ENCODE measurements at places on chromosomes 5 and 9. TPM values are rescaled to one million over a fixed set of nuclear protein-coding genes. Genes with fewer than 3 reads are reported as not detected.

- DNase-seq, result no peak
These were observed 33.2 kb downstream of the DIAPH1 start for GRCh38 chr5:141585594-141585993.

GRCh38 chr5:94613583-94613982 lies 4.8 kb downstream of the KIAA0825 start:
- no peak for DNase-seq

GRCh38 chr5:82622711-82623514 lies 344.8 kb upstream of the RPS23 start:
- no peak for DNase-seq

Gene PDE6A
- total RNA-seq, result not detected

DNA sequence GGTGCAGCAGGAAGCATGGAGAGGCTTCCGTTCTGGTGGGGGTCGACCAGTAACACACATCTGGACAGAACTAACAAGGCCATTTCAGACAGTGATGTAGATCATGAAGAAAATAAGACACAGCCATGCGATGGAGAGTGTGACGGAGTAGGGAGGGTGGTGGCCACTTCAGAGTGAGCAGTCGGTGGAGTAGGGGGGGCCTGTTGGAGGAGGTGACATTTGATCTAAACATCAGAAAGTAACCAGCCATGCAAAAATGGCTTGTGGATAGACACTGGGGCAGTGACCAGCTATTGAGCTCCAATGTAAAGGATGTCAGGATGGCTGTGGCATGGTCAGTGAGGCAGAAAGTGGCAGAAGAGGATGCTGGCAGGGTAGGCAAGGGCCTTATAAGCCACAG lies 65.9 kb downstream of the PPARGC1B start:
- DNase-seq, result no peak

- no peak for DNase-seq
These were observed 161.9 kb downstream of the CDH6 start for GRCh38 chr5:31355337-31355736.

- no peak for DNase-seq
These were observed 25.4 kb upstream of the DCP2 start for GRCh38 chr5:112951124-112951702.

- DNase-seq, result no peak
These were observed 158.0 kb downstream of the DEPDC1B start for GRCh38 chr5:60541980-60542379.

DNA sequence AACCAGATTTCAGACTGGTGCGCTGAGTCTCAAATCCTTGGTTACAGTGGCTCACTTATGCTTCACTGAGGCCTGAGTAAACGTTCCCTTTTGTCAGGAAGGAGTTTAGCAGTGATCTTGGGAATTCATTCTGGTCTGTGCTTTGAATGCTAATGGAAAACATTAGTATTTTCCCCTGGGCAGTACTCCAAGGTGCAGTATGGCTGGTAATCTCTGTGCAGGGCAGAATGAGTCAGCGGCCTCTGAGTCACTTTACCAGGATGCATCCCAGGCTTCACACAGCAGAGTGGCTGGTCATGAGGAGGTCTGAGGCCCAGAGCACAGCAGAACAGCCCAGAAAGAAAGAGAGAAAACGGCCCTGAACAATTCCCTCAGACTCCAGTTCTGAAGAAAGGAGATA lies 54.0 kb downstream of the PCA3 start:
- DNase-seq, result no peak

Gene CLIC3
- 5.5 TPM for total RNA-seq

GRCh38 chr5:33969572-33970452 lies 14.7 kb downstream of the SLC45A2 start:
- DNase-seq, result no peak

DNA sequence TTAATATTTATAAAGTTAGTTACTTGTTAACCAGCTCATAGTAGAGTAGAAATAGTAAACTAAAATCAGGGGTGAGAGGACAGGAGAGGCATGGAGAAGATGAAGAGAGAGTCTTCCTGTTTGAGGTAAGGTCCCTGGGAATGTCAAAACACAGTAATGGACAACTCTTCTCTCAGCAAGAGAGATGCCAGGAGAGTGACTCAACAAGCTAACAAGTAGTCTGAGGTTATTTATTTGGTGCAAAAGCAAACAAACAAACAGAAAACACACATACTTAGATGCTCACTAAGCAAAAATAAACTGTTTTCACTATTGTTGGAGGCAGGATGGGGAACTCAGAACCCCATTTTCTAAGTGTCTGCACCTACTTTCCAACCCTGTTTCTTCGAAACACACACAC lies 333.2 kb upstream of the RFX3 start:
- DNase-seq, result no peak

Gene TXNDC8
- not detected for total RNA-seq

DNA sequence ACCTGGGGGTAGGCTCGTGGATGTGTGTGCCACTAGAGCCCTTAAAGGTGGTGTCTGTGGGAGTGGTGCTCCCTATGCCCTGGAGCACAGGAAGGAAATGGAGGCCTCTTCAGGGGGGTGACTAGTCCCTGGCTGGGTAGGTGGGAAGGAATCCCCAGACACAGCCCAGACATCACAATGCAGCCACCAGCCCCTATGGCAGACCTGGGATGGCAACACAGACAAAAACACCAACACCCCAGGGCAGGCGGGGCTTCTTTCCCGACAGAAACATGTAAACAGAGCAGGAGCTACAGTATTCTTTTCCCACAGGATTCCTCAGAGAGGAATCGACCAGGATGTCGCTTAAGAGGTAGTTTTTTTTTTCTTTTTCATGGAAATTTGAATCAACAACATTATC lies 10.4 kb upstream of the NR5A1 start:
- no peak for DNase-seq

- no peak for DNase-seq
These were observed 401.3 kb downstream of the ENC1 start for GRCh38 chr5:74239261-74239660.

Gene PDCD1LG2
- total RNA-seq, result 29.3 TPM

GRCh38 chr5:67149057-67149950 lies 47.3 kb downstream of the CD180 start:
- DNase-seq, result no peak

GRCh38 chr9:120619751-120620655 lies 40.0 kb upstream of the CDK5RAP2 start:
- no peak for DNase-seq

Gene MSX2
- 3.2 TPM for total RNA-seq

Gene CTNND2
- 25.0 TPM for total RNA-seq

DNA sequence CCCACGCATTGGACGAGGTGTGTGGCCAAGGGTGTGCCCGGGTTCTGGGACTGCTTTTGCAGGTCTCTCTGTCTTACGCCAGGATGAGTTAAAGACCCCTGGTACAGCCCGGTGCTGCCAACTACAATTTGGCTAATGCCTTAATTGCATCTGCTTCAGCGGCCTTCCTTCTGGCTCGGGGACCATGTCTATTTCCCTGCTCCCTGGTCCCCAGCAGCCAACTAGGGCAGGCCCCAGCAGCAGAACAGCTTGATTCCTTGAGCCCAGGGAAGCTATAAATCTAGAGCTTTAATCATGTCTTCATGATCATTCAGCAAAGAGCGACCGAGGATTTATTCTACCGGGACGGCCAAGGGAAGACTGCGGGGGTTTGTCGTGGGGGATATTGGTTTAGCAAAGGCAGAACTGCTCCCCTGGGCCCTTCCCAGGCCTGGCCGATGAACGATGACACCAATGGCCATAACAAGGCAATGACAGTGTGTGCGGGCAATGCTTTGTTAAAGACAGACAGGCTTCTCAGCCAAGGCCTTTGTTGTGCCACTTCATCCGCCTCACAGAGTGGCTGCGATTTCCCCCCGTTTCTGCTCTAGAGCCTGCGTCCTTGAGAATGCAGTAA lies 51.4 kb downstream of the CFAP77 start:
- no peak for DNase-seq

- DNase-seq, result peak; percentile 96
These were observed at the start of gene MAPK9 for GRCh38 chr5:180291943-180292831. TSS of gene MAPK9 (minus strand) at chr5:180292083. CDS start at chr5:180280561, 11,522 bp downstream.

Gene MLANA
- total RNA-seq, result not detected

GRCh38 chr9:84057662-84058061 lies 77.1 kb downstream of the RMI1 start:
- no peak for DNase-seq

GRCh38 chr5:50856401-50857119 lies 190.1 kb downstream of the PARP8 start:
- no peak for DNase-seq

Gene COL15A1
- 3.5 TPM for total RNA-seq

Gene ACSL6
- 18.4 TPM for total RNA-seq

Gene PIK3R1
- total RNA-seq, result 118 TPM

Gene TAL2
- not detected for total RNA-seq

Gene IL5
- total RNA-seq, result not detected

Gene TERT
- total RNA-seq, result 1.2 TPM

DNA sequence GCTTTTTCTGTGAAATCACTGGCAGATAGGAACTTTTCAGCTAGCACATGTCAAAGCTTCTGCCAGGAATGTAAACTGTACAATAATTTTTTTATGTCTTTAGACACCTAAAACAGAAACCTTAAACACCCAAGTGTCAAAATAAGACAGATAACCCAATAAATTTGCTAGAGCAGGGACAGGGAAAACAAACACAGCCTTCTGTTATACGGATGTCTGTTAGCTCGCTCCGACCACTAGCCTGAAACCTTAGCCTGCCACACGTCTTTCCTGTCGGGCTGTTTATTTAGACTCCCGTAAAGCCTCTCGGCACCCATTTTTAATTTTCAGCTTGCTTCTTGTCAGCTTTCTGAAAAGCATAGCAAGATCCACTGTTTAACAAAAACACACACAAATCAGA lies 355.4 kb upstream of the SLC24A2 start:
- no peak for DNase-seq

- DNase-seq, result peak; percentile 97
These were observed 18.3 kb upstream of the PHYHD1 start for GRCh38 chr9:128902351-128903078.

Gene SPATA31A3
- not detected for total RNA-seq

DNA sequence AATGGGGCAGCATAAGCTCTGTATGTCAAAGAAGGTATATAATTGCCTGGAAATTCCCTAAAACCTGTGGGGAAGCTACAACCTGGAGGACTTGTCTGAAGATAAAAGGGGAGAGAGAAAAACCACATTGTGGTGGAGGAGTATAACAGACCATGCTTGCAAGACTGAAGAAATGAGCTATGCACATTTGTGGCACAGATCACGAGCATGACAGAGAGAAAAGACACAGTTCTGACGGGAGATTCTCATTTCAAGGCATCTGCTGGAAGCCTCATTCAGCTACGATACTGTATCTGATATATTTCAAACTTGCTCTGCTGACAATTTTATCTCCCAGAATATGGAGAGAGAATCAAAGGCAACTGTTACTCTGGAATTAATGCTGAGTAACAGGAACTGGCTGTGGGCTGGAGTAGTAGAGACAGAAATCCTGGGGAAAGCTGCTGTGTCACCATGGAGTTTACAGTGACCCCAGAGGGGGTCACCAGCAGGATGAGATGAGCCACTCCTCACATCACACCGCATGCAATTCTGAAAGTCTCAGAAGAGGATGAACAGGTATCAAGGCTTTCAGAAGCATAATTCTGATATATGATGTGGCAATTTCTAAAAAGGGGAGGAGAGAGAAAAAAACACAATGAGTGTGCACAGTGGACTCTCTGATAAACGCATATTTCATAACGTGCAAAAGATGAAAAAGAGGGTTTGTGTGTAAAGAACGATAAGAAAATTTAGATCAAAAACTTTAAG lies 528.8 kb downstream of the IRX1 start:
- no peak for DNase-seq

GRCh38 chr9:99114049-99114440 lies 9.1 kb downstream of the TGFBR1 start:
- DNase-seq, result no peak

- DNase-seq, result no peak
These were observed 18.6 kb downstream of the EQTN start for GRCh38 chr9:27278374-27278773.

DNA sequence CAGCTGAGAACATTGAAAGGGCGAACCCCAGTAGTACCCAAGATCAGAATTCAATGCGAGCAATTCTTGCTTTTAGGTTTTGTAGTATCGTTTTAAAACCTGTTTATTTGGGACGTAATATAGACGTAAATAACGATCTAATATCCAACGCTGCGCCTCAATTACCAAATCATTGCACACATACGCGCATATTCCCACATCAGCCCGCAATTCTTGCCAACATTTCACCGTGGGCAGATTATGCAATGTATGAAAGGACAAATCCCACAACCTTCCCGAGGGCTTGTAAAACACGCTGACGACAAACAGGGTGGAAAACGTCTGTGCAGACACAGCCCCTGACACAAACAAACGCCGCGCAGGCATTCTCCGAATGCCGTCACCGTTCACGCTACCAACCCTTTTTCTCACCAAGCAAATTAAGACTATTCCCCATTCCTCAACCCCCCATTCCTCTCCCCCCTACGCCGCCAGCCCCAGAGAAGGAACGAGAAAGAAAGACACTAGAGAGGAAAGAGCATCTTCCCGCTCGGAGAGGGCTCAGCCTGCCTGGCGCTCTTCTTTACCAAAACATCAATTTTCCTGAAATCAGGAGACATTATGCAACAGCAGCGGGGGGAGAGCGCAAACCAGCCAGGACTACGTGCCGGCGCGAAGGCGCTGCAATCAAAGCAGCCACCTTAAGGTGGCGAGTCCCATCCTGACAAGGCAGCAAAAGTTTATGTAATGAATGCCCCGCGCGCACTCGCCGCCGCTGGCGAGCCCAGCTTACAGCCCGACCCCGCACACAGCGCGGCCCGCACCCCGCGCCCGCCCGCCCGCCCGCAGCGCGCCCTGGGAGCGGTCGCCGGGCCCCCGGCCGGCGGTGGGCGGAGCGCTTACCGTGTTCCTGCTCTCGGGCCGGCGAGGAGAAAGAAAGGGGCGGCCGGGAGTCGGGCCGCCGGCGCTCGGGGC lies 597 bp downstream of the NFIL3 start:
- DNase-seq, result peak; percentile 90

Gene MARVELD2
- 0.83 TPM for total RNA-seq

Gene ANKRD20A1
- 11.3 TPM for total RNA-seq

GRCh38 chr5:149320791-149321330 lies 24.4 kb upstream of the GRPEL2 start:
- no peak for DNase-seq

GRCh38 chr9:108191065-108191464 lies 664.7 kb downstream of the ACTL7B start:
- DNase-seq, result no peak

Gene OR1Q1
- not detected for total RNA-seq

Gene SPATA31C1
- not detected for total RNA-seq

DNA sequence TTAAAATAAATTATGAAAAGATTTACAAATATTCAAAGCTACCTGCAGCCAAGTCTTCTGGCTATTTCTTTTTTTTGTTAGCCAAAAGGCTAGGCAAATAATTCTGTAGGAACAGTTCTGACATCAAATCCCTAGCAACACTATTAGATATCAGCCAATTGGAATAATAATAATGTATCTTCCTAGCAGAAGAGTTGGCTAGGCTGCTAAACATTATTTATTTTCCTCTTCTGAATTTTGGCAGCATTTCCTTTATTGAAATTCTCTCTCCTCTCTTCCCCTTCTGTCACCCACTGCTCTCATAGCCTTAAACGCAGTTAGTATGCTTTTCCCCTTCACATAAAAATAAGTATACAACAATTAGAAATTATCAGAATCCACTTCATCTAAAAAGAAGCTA lies 42.6 kb downstream of the ZDHHC21 start:
- DNase-seq, result no peak

Gene GPR151
- total RNA-seq, result not detected
